Activated CD8-positive, alpha-beta memory T cell treated with anti-CD3 and anti-CD28 coated beads for 1 hour (primary cell): ENCODE measurements at places on chromosomes 2 and 18.

- DNase-seq, result no peak
Observed at GRCh38 chr2:16587601-16588000, 78.0 kb downstream of the CYRIA start.

GRCh38 chr2:238947920-238948710 is 100.2 kb downstream of the TWIST2 start:
- DNase-seq, result no peak

GRCh38 chr2:162435157-162435556 is 91.2 kb downstream of the GCA start:
- DNase-seq, result no peak

DNA sequence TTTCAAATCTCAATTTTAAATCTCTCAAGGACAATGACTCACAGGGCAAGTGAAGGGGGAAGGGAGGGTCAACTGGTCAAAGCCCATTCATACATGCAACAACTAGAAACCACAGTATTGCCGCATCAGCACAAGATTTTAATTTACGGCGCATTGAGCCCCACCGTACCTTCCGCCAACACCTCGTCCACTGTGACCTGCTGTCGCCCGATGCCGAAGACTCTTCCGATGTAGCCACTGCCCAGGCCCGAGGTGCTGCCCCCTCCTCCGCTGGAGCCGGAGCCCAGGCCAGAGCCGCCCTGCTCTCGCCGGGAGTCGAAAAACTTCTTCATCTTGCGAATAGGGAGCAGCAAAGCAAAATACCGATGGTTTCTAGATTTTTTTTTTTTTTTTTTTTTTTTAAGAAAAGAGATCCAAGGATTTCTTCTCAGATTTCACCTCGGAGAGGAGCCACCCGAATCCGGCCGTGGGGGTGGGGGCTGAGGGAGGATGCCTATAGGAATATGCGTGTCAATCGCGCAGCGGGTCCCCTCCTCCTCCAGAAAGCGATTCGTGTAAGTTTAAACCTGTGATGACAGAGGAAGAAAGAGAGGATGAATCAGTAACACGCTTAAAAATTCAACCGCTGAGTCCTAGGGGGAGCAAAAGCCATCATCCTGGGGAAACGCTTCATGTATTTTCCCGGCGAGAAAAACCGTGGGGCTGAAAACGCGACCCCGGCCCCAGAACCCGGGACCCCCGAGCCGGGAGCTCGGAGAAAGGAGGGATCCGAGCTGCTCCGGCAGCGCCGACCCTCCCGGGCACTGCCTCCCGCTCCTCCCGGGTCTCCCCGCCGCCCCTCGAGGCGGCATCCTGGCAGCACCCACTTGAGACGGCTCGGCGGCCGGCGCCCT is 584 bp downstream of the AAK1 start:
- no peak for DNase-seq

DNA sequence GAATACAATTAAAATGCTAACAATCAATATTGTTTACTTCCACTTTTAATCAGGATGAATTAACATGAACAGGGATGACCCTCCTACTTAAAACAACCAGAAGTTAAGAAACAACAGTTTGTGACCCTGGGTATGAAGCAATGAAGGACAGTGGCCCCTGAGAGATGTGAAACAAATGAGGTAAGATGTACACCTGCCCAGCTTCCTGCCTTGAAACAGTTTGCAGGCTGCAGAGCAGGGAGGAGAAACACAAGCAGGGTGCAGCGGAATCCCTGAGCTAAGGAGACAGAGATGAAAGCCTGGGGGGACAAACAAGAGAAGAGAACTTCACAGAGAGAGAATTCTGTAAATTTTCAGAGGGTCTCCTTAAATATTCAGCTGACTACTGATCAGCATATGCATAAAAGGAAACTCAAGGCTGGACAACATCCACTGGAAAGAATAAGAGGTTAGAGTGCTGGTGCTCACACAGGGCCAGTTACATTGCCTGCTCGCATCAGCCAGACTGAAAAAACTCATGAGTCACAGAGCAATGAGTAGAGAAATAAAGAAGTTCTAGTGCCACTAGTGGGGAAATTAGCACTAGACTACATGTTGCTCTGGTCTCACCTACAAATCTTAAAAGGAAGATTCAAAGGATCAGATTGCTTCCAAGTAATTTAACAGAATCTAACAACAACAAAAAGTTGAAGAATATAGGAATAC is 106.4 kb downstream of the PID1 start:
- no peak for DNase-seq

GRCh38 chr2:160339726-160340125 is 139.7 kb upstream of the ITGB6 start:
- DNase-seq, result no peak

DNA sequence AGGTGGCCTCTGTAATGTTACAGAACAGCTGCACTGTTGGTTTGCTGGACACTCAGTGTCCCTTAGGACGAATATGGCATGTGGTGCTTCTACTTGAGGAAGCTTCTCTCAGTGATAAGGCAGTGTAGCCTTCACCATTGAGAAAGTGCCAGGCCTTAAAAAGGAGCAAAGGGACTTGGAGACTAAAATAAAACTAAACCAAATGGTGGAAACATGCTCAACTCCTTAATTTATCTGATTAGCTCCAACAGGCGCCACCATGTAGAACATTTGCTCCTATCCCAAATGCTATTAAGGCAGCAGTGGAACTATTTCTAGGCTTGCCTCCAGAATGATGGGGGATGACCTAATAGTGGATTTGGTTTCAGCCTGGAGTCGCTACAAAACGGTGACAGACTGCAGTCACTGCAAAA is 77.5 kb upstream of the MYL1 start:
- DNase-seq, result no peak

GRCh38 chr2:181788897-181789555 is 102.5 kb upstream of the ITPRID2 start:
- no peak for DNase-seq

- no peak for DNase-seq
Observed at GRCh38 chr2:237208373-237209260, 122.9 kb downstream of the COPS8 start.

DNA sequence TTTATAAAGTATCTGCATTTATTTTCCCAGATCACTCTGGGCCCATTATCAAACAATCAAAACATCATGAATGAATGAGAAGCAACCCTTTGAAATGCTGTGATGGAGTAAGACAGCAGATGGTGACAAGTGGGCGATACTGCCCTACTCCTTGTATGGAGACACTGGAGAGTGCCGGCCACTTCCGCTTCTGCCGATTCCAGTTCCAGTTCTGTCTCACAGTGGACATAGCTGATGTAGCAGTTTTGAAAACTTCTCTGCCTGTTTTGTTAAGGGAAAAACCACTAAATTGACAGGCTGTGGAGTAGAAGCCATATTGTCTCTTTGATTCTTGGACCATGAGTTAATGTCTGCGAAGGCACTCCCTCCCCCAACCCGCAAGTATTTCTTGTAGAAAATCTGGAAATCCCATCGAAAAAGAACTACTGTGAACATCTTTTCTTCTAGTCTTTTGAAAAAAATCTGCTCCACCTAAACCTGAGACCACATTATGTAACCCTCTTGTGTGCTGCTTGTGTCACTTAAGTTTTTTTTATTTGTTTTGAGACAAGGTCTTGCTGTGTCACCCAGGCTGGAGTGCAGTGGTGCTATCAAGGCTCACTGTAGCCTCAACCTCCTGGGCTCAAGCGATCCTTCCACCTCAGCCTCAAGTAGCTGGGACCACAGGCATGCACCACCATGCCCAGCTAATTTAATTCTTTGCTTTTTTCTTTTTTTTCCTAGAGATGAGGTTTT is 133.5 kb downstream of the TANC1 start:
- no peak for DNase-seq

DNA sequence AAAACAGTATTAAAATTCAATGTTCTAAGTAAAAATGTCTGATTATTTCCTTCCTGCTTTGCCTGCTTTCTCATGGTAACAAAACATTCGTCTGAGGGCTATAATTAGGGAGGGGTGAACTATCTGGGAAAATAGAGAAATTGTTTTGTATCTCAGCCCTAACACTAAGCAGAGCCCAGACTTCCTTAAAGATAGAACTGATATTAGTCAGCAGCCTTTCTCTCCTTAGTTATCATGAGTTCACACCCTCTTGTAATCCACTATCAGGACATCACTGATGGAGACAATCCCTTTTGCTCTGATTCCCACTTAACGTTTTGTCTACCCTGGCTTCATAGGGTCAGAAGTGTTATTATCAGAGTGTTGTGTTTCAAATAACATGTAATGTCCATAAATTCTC is 701.1 kb upstream of the ZEB2 start:
- DNase-seq, result no peak

DNA sequence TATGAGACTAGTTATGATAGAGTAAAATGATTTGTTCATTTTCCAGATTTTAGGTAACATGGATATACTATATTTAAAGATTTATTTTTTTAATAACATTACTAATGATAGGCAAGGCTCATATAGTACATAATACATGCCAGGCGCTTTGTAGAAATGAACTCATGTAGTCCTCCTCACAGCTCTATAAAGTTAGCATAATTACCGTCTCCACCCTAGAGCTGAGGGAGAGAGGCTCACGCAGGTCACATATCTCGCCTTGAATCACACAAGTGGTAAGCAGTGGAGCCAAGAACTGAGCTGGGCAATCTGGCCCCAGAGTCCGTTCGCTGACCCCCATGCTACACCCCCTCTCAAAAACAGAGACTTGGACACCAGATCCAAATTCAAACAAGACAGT is 222.5 kb downstream of the FAM210A start:
- no peak for DNase-seq

- no peak for DNase-seq
Observed at GRCh38 chr2:38700881-38701458, 35.1 kb downstream of the GALM start.

GRCh38 chr2:159193791-159194190 is 92.7 kb downstream of the WDSUB1 start:
- no peak for DNase-seq

DNA sequence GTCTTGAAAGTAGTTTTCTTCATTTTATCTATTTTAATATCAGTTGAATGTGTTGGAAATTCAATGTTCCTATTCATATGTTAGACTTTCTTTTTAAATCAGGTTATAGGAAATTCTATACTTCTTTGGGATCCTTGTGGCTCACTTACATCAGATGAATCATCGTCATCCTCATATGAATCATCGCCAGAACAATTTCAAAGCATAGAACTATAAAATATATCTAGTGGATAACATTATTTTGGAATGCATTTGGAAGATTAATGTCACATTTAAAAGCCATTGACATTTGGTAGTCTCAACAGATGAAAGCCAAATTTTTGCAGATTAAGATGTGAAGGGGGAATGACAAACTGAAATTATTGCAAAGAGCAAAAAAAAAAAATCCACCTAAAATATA is 94.1 kb downstream of the FAM161A start:
- DNase-seq, result no peak

DNA sequence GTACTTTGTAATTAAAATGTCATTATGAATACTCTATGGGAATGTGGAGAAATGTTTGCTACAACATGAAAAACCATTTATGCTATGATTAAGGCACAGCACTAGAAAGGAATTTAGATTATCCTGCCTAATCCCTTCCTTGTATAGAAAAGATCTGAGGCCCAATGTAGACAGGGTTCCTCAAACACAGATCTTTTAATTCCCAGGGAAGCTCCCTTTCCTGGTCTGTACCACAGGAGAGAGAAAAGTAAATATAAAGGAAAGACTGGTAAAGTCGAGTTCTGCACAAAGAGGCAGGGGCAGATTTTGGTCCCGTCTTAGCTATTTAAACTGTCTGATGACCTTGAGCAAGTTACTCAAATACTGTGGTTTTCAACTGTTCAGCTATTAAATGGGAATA is 84.7 kb downstream of the ICA1L start:
- no peak for DNase-seq

GRCh38 chr18:64019922-64020756 is 50.3 kb downstream of the SERPINB8 start:
- DNase-seq, result no peak

GRCh38 chr2:43636621-43637020 is 439 bp upstream of the PLEKHH2 start:
- no peak for DNase-seq

- DNase-seq, result no peak
Observed at GRCh38 chr2:169599568-169599967, 15.4 kb downstream of the PPIG start.

- DNase-seq, result no peak
Observed at GRCh38 chr2:75321599-75321922, 122.2 kb upstream of the TACR1 start.

DNA sequence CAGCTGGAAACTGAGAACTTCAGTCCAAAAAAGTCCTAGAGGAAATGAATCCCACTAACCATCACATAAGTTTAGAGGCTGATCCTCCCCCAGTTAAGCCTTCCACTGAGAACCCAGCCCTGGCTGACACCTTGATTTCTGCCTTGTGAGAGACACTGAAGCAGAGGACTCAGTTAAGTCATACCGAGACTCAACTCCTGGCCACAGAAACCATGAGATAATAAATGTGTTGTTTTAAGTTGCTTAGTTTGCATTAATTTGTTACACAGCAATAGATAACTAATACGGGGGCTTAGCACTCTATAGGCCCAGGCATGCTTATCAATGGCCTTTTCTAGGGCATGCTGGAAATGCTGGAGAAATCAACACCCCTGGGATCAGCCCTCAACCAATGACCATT is 3.4 kb upstream of the ADD2 start:
- DNase-seq, result no peak

DNA sequence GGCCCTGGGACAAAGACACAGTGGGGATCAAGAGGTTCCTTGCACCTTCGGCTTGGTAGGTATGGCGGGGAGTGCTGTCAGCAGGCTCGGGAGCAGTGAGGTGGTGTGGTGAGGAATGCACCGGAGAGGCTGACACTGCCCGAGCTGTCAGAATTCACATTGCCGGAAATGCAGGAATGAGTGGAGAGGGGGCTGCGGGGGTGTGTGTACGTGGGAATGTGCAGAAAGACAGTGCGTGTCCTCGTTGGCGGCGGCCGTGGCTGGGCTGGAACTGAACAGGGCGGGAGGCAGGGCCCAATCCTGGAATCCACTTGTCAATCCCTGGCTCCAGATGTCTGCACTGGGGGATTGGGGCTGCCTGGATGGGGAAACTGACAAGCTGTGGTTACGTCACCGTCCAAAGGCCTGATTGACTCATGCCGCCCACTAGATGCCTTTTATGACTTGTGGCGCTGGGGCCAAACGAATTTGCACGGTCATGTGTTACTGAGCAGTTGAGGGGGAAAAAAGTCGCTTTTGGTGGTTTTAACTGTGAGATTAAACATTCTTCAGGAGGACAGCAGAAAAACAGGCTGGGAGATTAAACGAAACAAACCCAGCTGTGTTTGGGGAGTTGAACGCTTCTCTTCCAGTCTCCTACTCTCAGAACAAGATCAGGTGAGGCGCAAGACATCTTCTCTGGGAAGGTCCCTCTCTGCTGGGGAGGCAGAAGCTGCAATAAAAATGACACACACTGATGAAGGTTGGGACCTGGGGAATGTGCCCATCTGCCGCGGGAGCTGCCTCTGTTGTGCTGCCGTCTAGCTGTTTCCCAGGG is 189.4 kb upstream of the GLI2 start:
- DNase-seq, result no peak

DNA sequence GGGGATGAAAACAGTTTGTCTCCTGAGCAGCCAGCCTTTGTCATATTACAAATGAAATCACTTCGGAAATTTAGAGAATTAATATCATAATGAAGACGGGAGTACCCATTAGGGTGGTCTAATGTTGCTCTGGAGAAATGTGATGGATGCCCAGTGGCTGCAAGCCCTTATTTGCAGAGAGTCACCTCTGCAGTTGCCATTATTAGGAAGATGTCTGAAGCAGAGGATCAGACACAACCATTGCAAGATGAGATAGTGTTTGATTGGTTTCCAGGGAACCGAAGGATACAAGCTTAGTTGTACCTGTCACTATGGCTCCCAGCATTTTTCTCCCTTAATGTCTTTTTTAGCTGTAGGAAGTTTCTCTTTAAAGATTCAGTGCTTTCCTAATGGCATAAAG is 272.4 kb downstream of the FIGN start:
- DNase-seq, result no peak

- no peak for DNase-seq
Observed at GRCh38 chr2:172962824-172963223, 112.8 kb upstream of the MAP3K20 start.
